Inflammatory macrophage treated with lipopolysaccharide for 4 hours (primary cell): ENCODE measurements at places on chromosomes 3 and 15.

GRCh38 chr3:66800941-66801545 lies 197.1 kb upstream of the KBTBD8 start:
- no peak for DNase-seq

- DNase-seq, result no peak
Measured at GRCh38 chr3:176075046-176075445, 1122.2 kb downstream of the TBL1XR1 start.

GRCh38 chr3:194069421-194070219 lies 66.3 kb upstream of the HES1 start:
- peak; percentile 34 for DNase-seq

GRCh38 chr15:29945943-29946596 lies 123.8 kb upstream of the TJP1 start:
- DNase-seq, result no peak

GRCh38 chr3:113129168-113129567 lies 82.2 kb upstream of the BOC start:
- DNase-seq, result peak; percentile 22

GRCh38 chr15:38558372-38559059 lies 6.1 kb downstream of the RASGRP1 start:
- no peak for DNase-seq

DNA sequence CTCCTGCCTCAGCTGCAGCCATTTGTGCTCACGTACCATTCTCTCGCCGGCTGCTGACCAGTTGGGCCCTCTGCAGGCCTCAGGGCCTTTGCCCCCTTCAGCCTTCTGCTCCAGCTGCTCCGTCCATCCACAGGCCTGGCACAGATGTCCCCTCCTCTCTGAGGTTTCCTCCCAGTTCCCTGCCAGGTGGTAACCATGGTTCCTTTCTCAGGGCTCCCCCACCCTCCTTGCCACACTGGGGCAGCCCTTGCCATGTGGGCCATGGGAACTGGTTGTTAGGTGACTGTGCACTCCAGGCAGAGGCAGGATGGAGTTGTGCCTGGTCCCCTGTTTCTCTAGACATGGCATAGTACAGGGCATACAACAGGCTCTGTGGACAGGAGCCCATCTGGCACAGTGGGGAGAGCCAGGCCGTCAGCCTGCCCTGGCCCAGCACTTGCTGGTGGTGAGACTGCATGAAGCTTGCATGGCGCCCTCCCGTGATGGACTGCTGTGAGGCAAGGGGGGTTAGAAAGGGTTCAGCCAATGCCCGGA lies 148.9 kb downstream of the DNAJB8 start:
- no peak for DNase-seq

DNA sequence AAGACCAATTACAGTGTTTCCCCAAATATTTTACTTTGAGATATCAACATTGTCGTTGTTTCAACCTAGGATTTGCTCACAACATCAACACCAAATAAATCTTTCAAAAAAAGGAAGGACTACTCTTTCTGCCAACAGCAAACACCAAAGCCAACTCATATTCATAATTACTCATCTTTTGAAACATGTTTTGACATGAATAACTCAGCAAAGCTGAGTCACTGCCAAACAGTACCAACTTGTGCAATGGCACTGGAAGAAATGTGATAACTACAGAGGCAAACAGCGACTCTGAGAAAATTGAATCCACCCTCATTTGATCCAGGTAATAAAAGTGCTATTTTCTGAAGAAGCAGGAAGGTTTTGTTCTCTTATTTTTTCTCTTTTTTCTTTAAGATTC lies 67.2 kb downstream of the PEX5L start:
- DNase-seq, result peak; percentile 71

DNA sequence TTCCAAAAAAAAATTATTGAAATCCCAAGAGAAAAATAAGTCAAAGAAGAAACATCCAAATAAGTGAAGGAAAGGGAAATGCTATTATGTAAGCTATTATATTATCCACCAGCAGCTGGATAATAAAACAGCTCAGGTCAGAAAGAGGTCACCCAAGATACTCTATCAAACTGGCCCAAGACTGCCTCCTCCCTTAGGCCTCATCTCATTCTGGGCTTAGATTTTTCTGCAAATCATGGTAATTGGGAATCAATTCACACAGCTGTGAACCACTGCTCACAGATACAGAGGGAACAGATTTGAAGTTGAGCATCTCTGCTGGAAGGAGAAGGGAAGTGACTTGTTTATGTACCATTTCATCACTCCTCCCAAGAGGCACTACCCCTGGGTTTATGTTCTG lies 294.6 kb upstream of the DPPA4 start:
- no peak for DNase-seq

GRCh38 chr15:71639471-71639870 lies 170.9 kb upstream of the NR2E3 start:
- DNase-seq, result no peak

GRCh38 chr3:76495216-76495615 lies 544.7 kb upstream of the ROBO2 start:
- no peak for DNase-seq

- peak; percentile 46 for DNase-seq
Measured at GRCh38 chr3:192897005-192897404, 20.7 kb downstream of the MB21D2 start.

GRCh38 chr15:50067254-50067653 lies 51.8 kb downstream of the ATP8B4 start:
- DNase-seq, result peak; percentile 21

GRCh38 chr3:190180268-190180667 lies 59.6 kb upstream of the P3H2 start:
- DNase-seq, result peak; percentile 50

GRCh38 chr15:63402498-63403253 lies 21.0 kb upstream of the CA12 start:
- peak; percentile 56 for DNase-seq

DNA sequence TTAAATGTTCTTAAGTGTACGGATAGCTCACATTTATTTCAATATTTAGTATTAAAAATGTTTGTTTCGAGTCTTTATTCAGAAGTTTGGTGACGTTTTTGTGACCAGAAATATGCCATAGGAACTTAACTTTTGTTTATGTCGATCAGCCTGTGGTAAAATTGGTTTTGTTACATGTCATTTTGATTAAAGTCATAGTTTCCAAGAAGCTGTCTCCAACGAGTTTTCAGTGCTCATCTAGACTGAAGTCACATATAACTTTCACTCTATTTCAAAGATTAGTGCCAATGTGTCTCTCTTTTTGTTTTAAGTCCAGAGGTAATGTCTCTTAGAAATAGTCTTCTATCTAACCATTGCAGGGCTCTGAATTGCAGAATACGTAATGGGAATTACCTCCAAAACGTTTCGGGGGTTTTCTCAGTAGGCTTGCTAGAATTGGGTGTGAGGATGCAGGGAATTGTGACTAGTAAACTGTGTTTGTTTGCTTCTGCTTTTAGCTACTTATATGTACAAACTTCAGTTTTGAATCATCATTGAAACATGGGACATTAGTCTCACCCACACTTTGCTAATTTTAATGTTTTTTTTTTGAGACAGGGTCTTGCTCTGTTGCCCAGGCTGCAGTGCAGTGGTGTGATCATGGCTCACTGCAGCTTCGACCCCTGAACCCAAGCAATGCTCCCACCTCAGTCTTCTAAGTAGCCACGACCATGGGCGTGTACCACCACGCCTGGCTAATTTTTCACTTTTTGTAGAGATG lies 3.0 kb downstream of the BUB1B start:
- DNase-seq, result peak; percentile 19

DNA sequence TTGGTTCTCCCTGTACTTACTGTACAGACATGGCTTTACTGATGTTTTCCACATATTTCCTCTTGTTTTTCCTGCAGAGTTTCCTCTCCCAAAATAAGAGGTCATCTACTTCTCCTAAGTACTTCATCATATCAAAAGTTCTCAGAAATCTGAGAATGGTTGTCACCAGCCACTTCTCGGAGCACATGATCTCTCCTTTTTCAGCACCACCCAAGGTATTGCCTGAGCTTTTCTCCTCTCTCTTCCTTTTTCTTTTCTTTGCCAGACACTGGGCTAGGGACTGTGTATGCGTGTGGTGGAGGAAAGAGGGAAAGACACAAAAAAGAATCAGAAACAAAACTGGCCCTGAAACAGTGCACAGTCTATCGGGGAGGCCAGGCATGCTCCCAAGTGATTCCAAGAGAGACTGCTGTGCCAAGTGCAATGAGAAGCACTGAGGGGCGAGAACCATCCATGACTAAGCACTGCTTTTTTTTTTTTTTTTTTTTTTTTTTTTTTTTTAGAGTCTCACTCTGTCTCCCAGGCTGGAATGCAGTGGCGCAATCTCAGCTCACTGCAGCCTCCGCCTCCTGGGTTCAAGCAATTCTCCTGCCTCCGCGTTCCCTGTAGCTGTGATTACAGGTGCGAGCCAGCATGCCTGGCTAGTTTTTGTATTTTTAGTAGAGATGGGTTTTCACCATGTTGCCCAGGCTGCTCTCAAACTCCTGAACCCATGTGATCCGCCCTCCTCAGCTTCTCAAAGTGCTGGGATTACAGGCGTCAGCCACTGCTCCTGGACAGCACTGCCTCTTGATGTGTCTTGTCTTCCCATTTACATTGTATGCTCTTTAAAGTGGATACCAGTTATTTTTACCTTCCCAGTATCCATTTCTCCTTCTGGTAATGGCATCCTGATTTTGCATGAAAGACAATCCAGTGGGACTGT lies 194.0 kb upstream of the FEZF2 start:
- no peak for DNase-seq

DNA sequence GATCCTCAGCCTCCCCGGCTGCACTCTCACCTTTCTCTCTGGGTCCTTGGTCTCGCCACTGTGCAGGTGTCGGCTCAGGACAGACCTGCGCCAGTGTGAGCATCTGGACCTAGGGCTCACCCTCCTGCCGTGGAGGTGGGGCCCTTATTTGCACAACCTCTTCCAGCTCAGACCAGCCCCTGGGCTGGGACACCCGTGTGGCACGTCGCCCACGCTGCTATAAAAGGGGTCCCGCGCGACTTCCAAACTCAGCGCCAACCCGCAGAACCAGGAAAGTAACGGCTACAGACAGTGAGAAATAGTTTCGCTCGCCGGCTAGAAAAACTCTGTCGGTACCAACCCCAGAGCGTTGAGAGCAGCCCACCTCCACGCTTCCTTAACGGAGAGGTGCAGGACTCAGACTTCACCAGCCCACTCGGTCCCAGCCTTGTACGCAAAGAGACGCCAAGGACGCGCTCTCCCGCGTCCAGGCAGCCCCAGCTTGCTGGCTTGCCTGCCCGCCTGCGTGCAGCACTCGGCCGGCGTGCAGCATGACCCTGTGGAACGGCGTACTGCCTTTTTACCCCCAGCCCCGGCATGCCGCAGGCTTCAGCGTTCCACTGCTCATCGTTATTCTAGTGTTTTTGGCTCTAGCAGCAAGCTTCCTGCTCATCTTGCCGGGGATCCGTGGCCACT lies at the start of the genes DUOX2 and DUOXA2:
Gene DUOX2 (minus strand): TSS at position 97 of the 675 bp plus-strand sequence. CDS start 761 bp downstream, outside the sequence.
Gene DUOXA2 (plus strand): TSS at position 251 of the 675 bp plus-strand sequence. CDS start 280 bp downstream, at position 531.
- no peak for DNase-seq

DNA sequence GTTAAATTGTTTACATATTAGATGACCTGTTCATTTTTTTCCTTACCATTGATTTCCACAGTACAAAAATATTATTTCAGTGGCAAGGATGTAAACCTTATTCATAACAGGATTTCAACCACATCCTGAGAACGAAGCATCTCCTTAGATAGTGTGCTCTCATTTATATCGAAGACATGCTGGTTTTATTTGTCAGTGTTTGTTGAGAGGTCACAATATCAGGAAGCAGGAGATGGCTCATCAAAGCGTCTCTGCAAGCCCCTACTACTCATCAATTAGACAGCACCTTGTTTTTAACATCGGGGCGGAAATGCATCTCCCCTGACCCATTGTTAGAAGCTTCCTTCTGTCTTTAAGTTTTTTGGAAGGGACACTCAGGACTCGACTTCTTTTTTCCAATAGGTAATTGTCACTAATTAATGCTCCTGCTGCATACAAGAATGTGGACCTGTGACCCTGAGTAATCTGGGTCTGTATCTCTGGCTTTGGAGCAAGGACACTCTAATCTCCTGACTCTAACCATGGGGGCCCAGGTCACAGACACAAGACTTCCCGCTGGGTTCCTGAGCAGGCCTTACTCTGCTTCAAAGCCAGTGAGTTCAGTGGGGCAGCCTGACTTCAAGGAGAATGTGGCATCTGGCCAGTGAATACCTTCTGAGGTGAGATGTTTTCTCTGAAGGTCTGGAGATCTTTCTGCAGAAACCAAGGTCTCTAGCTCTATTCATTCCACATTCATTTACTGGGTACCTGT lies 50.3 kb downstream of the MECOM start:
- DNase-seq, result no peak

GRCh38 chr15:68789091-68789490 lies 31.6 kb downstream of the ANP32A start:
- DNase-seq, result no peak

- DNase-seq, result peak; percentile 35
Measured at GRCh38 chr3:48708481-48708889, 8.5 kb downstream of the IP6K2 start.

DNA sequence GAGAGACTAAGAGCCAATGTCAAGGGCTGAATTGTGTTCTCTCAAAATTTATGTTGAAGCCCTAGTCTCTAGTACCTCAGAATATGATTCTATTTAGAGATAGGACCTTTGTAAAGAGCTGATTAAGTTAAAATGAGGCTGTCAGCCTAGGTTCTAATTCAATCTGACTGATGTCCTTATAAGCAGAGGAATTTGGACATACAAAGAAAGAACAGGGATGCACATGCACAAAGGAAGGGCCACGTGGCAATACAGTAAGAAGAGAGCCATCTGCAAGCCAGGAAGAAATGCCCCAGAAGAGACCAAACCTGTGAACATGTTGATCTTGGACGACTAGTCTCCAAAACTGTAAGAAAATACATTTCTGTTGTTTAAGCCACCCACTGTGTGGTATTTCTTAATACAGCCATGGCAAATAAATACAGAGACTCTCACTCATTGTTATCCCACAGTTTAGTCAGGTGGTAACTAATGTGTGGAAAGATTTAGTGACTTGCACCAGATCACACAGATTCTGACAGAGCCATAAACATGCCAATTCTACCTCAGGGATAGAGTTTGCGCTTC lies 652.2 kb downstream of the NAALADL2 start:
- DNase-seq, result no peak

- no peak for DNase-seq
Measured at GRCh38 chr3:155934230-155934629, 63.8 kb downstream of the GMPS start.

DNA sequence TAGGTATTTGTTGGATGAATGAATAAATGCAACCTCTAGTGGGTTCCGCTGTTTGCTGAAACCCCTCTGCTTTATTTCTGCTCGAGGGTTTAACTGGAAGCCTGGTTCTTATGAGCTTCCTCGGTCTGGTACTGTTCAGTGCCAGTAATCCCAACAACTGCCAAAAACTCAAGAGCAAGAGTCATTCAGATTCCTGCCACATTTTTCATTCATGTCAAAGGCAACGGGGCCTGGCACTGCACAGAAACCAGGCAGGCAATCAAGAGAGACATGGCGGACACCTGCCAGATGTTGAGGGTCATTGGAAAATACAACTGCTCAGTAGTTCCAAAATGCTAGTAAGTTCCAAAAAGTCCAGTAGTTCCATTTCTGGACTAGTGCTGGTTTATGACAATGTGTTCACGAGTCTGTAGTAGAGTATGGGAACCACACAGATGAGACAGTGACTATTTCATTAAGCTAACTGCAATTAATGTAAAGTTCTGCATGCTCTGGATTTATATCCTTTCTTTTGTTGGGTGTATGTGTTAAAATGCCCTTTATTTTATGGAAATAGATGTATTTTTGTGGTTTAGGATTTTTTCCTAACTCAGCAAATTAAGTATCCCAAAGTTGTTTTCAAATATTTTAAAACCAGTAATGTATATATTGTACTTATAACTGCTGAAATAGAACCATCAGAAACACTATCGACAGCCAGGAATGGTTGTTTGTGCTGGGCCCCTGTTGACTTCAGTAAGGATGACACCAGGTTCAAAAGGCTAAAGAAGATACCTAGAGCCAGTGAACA lies 22.7 kb upstream of the TMEM41A start:
- no peak for DNase-seq
